ENCODE measurements at places on chromosomes 4 and X.

GRCh38 chr4:14925471-14925870, 76.8 kb upstream of the CPEB2 start:
- no peak for DNase-seq

DNA sequence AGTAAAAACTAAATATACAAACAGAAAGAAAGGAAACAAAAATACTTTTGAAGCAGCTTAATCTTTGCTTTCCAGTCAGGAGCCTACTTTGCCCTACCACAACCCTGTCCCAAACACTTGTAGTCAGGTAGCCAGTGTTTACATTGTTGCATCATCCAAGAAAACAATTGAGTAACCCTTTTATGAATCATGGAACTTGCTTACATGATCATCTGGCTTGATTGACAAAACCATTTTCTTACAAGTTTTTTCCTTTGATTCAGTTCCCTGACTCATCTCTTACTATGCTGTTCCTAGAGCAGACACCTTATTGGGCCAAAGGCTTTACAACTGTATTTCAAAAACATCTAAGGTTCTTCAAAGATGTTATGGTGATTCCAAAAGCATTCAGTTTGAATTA, 740.1 kb downstream of the KLHL13 start:
- no peak for DNase-seq

GRCh38 chr4:105296672-105297071, 150.0 kb downstream of the TET2 start:
- DNase-seq, result no peak

DNA sequence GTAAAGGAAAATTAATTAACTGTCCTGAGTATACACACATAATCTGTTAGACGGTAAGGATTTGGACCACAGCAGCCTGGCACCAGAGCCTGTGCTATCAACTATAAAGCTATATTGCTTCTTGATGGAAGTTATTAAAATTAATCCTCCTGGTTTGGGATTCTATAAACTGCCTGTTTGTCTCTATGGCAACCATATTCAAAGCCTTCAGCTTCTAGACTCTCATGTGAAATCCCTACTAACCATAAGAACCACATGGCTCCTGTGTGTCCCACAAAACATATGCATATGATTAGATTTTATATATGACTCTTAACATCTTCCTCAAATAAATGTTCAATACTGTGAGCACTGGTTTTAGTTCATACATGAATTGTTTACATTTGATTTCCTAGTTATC, 380.8 kb downstream of the ANKRD50 start:
- DNase-seq, result no peak

GRCh38 chr4:94641702-94642560, 115.8 kb upstream of the BMPR1B start:
- DNase-seq, result no peak

DNA sequence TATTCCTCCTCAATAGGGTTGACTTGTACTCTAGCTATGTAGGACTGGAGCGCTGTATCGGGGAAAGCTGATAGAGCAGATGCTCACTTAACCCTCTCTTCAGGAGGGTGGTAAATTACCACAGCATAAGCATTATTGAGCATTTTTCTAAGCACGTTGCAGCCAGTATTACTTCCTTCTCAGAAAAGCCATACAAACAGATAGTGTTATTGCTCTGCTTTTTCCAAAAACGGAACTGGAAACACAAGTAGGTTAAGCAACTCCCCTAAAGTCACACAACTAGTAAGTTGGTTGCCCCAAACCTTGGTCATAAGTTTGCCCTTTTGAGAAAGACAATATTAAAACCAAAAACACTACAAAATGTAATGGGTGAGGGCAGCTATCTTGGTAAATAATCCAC, 73.9 kb downstream of the REELD1 start:
- no peak for DNase-seq

DNA sequence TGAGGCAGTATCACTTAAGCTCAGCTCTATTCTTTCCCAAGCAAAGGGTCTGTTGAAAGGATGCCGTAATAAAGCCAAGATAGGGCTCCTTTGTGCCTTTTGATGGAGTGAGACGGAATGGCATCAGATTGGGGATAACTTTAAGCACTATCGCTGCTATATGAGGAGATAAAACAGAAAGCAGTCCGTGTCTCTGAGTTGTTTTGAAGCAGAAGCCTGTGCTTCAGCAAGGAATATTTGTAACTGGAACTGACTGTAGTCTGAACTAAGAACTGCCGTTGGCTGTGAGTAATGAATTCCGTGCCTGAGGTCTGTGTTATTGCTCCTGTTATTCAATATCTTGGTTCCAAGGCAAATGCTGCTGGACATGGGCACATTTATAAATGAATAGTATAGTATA, 297.4 kb downstream of the ANKRD50 start:
- DNase-seq, result no peak

- no peak for DNase-seq
Measured at GRCh38 chr4:141815646-141816045, 179.3 kb downstream of the IL15 start.

GRCh38 chr4:62644372-62644771, 1444.2 kb downstream of the ADGRL3 start:
- DNase-seq, result peak; percentile 33

GRCh38 chr4:78692822-78693170, 83.4 kb upstream of the BMP2K start:
- no peak for DNase-seq

DNA sequence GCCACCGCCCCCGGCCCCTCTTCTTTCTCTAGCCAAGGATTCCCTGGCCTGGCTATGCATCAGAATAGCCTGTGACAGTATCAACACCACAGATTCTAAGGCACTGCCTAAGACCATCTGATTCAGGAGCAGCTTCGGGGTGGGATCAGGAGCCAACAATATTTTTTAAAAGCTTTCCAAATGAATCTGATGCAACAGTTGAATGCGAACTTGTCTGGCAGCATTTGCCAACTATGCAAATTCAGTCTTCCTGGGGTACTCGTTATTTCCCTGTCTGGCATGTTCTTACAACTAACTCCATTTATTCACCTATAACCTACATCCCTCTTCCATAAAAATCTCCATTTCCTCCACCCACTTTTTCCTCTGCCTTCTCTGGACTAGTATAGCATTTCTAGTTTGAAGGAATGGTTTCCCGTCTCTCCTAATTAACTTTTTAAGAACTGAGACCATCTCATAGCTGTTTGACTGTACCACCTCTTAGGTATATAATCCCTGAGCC, 36.2 kb upstream of the UGDH start:
- no peak for DNase-seq

GRCh38 chr4:6591781-6592180, 16.8 kb downstream of the MAN2B2 start:
- DNase-seq, result no peak

DNA sequence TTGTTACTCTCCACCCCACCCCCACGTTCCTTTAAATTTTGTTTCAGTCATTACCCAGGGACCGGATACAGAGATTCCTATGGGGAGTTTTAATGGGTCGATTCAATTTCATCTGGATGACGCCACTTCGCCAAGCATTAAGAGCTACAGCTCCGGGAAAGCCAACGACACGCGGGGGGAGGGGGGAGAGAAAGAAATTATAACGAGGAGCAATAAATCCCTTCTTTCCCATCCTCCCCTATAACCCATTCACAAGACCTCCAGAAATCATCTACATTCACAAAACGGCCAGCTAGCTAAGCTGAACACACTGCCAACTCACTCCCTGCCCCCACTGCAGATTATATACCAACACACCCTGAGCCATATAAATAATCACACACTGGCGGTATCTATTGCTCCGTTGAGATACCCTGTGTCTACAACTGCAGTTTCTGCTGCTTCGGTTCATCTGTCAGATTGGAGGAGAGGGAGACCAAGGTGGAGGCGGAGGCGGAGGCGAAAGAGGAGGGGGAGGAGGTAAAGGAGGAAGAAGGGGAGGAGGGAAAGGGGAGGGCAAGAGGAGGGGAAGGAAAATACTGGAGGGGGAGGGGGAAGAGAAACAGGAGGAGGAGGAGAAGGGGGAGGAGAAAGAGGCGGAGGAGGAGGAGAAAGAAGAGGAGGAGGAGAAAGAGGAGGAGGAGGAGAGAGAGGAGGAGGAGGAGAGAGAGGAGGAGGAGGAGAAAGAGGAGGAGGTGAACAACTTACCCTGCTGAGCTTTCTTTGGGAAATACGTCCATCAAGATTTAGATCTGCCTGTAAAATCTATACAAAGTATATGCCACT, 113.9 kb upstream of the VAMP7 start:
- DNase-seq, result no peak

DNA sequence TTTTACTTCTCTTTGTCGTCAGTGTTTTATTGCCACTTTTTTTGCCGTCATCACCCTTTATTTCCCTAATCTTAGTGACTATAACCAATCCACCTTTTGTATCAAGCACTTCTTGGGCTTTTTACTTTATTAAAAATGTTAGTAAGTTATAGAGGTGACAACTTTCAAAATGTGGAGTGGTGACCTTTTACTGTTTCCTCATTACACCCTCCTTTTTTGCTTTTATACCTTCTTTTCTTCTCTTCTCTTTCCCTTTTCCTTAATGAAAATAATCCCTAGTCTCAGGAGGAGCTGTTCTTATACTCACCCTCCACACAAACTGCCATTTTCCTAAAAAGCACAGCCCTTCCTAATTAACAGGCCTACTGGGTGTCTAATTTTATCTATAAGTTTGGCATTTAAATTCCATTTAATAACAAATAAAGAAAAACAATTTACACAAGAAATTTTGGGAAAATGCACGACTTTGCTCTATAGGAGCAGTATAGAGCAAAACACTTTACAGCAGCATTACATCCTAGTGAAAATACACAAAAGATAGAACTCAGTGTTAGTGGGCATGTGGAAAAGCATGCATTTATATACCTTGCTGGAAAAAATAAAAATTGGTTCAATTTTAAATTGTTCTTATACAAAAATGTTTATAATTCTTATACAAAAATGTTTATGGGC, 27.3 kb downstream of the BBS12 start:
- DNase-seq, result no peak

DNA sequence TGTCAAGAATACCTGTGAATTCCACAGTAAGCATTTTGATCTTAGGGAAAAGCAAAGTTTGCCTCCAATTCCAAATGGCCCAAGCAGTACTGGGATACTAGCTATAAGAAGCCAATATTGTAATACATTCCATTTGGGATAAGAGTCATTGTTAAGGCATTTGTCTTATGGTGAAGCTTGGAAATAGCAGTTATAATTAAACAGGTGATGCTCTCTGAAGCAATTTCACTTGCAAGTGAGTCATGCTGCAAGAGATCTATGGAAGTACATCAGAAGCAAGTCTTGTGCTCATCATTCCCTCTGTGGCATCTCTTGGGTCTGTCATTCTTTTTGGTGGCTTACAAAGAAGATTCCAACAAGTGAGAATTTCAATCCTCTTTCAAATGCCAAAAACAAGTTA, 386.4 kb upstream of the RPS6KA3 start:
- DNase-seq, result no peak

DNA sequence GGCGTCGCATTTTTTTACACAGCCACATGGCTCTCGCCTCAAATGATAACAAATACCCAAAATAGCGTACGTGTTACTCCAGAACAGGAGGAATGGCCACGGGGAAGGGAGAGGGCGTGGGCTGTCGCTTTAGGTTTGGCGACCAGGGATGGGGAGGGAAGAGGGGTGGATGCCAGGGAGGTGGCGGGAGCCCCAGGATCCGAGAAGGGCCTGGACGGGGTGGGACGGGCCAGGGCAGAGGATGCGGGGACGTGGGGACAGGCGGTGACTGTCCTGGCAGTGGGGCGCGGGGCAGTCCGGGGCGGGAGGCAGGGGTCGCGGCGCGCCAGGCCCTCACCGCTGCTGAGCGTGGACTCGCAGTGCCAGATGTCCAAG, 631 bp downstream of the TMEM47 start:
- DNase-seq, result no peak

DNA sequence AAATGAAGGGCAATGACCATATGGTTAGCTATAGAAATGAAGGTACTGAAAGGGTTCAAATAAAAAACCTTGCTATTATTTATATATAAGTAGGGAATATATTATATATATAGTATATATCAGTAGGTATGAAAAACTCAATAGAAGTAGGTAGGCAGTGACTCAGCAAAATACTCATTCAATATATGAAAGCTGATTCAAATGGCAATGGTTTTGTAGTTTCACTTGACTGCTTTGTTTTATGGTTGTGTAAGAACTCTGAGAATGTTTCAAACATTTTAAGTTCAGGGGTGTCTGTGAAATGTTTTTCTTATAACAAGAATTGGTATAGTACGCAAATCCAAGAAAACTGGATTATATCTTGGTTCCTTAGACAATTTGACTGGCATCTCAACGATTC, 4.1 kb downstream of the ZNF280C start:
- DNase-seq, result no peak

DNA sequence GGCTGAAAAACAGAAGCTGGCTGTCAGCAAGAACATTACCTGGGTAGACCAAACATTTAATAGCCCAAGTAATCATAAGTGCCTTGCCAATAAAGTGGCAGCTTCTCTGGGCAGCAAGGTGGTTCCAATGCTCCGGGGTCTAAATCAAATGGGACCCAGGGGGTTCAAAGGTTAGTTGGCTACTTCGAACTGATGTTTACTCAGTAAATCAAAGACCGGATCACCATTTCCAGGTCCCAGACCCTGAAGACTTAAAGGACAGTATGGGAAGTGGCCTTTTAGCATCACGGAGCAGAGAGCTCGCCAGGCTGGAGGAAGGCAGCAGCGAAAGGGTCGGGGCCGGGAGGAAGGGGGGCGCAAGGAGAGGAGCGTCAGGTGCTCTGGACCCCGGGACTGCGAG, 1.0 kb downstream of the SH3KBP1 start:
- DNase-seq, result no peak

GRCh38 chr4:117137145-117137544, 51.8 kb upstream of the TRAM1L1 start:
- DNase-seq, result no peak

- no peak for DNase-seq
Measured at GRCh38 chr4:147821555-147821954, 89.7 kb downstream of the ARHGAP10 start.

GRCh38 chr4:75498041-75498440, 16.2 kb downstream of the RCHY1 start:
- no peak for DNase-seq

- no peak for DNase-seq
Measured at GRCh38 chr4:74904509-74905065, 28.3 kb upstream of the PARM1 start.

DNA sequence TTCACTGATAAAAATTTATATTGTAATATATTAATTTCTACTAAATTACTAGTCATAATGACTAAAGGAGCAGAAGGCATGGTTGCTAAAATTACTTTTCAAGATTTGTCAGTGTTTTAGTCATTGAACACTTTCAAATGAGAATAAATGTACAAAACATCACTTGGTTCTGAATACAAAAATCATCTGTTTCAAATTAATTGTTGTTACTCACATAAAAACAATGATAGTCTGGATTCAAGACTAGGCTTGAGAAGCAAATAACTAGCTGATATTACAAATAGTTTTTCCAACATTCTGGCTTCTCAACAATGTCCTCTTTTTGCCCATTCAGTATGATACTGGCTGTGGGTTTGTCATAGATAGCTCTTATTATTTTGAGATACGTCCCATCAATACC, 112.5 kb downstream of the ANAPC10 start:
- no peak for DNase-seq

DNA sequence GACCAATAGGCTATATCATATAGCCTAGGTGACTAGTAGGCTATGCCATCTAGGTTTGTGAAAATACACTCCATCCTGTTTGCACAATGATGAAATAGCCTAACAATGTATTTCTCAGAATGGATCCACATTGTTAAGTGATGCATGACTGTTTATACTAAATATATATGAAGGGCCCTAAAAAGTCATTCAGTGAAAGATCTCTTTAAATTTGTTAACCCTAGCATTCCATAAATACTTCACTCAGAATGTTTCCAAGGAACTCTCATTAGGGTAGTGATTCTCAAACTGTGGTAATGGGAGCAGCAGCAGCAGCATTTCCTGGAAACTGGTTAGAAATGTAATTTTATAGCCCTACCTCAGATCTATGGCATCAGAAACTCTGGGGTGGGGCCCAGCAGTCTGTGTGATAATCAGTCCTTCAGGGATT, 74.9 kb downstream of the PRRG1 start:
- DNase-seq, result no peak

Data from COR-L47 (cell line).